ENCODE measurements at places on chromosomes 2 and 18.

DNA sequence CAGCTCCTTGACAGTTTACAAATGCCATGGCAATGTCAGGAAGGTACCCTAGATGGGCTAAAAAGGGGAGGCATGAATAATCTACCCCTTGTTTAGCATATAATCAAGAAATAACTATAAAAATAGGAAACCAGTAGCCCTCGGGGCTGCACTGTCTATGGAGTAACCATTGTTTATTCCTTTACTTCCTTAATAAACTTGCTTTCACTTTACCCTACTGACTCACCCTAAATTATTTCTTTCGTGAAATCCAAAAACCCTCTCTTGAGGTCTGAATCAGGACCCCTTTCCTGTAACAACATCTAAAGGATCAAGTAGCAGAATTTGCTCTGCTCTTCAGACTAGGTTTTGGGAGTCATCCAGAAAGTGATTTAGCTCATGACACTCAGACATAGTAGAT lies 43.7 kb downstream of the CD8B2 start:
- DNase-seq = no peak

- DNase-seq = no peak
Observed at GRCh38 chr18:66226782-66227181, 377.1 kb downstream of the CDH19 start.

GRCh38 chr18:37305066-37305465 lies 260.5 kb downstream of the CELF4 start:
- no peak for DNase-seq

- no peak for DNase-seq
Observed at GRCh38 chr2:84238907-84239306, 220.2 kb downstream of the SUCLG1 start.

DNA sequence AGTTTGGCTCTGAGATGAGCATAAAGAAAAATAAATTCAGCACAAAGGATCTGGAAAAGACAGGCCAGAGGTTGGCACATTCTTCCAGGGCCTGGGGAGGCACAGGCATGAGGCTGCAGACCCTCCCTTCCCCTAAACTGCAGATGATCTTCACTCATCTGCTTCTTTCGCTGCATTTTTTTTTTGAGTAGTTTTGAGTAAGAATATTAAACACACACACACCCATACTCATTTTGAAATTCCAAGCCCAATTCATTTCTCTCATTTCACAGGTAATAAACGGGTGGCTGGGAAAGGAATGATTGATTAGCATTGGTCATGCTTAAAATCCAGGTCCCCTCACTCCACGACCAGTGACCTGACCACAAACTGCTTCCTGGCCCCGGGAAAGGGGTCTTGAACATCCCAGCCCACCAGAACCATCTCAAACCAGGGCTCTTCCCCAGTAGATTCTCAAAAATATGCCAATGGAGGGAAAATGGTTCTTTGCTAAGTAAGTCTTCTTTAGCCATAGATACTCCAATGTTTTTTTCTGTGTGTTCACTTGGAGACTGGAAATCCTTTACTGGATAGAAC lies 219.6 kb downstream of the ANAPC1 start:
- DNase-seq = no peak

- DNase-seq = peak; percentile 86
Observed at GRCh38 chr2:222939208-222939856, 78.5 kb downstream of the ACSL3 start.

GRCh38 chr2:229524799-229525198 lies 189.6 kb downstream of the DNER start:
- no peak for DNase-seq

DNA sequence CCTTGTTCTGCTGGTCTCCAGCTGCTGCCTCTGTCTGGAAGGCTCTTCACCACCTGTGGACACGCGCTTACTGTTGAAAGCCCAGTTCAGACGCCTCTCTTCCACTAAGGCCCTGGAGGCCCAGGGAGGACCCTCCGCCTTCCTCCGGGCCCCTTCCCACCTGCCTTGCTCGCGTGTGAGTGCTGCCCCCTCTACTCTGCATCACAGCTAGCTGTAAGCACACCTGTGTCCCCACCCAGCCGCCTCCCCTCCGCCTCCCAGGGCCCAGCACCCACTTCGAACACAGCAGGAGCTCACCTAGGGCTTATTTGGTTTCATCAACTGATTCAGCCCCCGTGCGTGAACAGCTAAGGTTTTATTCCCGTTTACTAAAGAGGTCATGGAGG lies 49.7 kb downstream of the KCNF1 start:
- DNase-seq = no peak

DNA sequence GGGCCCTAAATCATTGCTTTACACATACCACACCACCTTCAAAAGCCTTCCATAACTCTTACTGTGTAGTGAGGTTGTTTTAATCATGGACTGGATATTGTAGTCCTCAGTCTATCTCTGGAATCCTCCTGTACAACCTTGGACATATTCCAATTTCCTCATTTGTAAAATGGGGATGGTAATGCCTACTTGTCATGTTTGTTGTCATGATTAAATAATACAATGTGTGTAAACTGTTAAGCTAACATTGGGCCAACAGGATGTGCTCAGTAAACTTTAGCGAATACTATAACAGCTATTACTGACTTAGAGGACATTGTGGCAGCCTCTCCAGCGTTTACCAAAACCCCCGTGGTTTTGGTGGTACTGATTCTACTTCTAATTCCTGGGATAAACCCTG lies 74.7 kb upstream of the PTPRM start:
- DNase-seq = no peak

GRCh38 chr2:233882353-233882752 lies 14.2 kb upstream of the MSL3B start:
- no peak for DNase-seq

DNA sequence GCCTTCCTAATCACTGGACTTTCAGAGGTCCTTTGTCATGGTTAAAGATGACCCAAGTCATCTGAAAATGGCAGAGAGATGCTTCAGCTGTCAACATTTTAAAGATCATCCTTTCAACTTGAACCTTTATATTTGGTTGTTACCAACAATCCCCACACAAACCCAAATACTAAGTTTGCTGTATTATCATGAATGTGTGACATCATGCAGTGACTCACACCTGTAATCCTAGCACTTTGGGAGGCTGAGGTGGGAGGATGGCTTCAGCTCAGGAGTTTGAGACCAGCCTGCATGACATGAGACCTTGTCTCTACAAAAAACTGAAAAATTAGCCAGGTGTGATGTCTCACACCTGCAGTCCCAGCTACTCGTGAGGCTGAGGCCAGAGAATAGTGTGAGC lies 55.2 kb upstream of the NRP2 start:
- no peak for DNase-seq

DNA sequence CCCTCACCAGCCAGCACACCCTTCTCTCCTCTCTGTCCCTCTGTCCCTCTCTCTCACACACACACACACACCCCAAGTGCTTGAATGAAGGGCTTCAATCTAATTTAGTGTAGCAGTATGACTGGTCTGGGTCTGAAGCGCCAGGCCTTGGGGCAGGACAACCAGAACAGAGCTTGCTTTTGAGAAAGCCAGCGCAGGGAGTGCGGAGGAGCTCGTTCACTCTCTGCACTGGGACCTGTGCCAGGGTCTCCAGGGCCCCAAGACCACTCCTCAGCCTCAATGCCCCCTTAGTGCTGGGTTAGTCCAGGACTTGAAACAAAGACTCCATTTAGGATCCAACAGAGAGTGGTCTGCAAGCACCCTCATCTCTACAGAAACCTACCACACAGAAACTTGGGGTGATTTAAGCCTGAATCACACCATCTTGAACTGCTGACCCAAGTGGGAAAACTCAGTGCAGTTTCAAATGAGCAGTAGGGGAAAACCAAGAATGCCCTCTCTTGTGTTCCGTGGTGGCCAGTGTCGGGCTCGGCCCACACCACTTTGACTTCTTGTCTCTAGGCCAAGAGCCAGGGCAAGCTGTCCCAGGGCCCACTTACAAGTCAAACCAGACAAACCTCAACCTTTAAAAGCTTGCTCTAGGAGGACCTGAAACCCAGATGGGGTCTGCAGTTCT lies 66.6 kb upstream of the WIPF1 start:
- no peak for DNase-seq

GRCh38 chr2:230928701-230929380 lies 3.8 kb upstream of the GPR55 start:
- DNase-seq = no peak

- DNase-seq = no peak
Observed at GRCh38 chr2:54092940-54093339, 22.5 kb upstream of the ACYP2 start.

DNA sequence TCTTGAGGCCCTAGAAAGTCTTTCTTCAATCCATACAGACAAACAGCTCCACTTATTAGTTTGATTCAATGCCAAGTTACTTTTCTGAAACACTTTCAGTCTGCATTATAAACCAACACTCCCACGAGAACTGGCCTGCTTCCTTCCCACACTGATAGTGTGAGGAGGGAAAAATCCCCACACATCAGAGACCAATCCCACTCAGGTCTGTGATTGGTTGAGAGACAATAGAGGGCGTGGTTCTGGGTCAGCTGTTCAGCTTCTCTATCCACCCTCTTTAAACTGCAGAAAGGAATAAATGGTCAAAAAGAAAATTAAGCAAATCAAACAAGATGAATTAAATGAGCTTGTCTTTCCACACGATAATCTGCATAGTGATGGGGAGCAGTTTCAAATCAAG lies 152.5 kb downstream of the NRP2 start:
- DNase-seq = no peak

DNA sequence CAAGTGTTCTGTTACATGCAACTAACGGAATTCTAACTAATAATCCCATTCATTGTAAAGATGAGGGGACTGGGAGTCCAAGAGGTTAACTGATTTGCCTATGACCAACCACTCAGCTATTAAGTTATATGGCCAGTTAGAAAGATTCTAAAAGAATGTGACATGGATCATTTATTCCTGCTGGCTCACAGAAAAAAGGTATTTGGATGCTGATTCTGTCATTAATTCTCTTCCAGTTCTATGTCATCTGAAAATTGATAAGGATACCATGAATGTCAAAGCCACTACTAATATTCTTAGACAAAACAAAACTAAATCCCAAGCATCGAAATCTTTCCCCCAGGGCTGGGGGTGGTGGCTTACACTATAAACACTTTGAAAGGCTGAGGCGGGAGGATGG lies 41.2 kb upstream of the GORASP2 start:
- DNase-seq = no peak

GRCh38 chr18:24262087-24262486 lies 123.2 kb downstream of the CABYR start:
- DNase-seq = no peak

- no peak for DNase-seq
Observed at GRCh38 chr18:26650310-26651268, 102.2 kb upstream of the KCTD1 start.

DNA sequence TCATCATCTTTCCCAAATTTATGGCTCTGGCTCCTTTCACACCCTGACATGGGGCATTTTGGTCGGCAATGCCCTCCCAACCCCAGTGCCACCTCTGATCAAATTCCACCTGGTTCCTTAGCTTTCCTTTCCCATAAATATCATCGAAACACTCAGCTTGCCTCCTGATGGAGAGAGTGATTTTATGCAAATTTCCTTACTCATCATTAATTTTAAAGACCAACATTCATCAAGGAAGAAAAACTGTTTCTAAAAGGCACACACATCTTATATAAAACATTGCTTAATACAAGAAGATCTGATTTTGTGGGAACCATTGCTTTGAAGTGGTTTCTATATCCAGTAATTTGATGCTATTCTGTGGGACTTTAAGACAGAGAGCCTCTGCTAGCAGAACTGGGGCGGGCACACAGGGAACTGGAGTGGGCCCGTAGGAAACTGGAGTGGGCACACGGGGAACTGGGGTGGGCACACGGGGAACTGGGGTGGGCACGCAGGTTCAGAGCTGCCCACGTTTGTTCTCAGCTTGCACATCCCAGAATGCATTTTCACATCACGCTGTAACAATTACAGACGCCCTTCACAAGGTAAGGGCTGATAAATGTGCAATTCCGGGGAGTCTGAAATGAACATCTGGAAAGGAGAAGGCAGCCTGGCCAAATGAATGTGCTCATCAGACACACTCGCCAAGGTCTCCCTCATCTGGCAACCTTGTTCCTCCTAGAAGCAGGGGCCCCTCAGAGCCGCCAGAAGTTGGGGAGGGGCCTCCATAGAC lies 174.2 kb downstream of the RTP5 start:
- no peak for DNase-seq

DNA sequence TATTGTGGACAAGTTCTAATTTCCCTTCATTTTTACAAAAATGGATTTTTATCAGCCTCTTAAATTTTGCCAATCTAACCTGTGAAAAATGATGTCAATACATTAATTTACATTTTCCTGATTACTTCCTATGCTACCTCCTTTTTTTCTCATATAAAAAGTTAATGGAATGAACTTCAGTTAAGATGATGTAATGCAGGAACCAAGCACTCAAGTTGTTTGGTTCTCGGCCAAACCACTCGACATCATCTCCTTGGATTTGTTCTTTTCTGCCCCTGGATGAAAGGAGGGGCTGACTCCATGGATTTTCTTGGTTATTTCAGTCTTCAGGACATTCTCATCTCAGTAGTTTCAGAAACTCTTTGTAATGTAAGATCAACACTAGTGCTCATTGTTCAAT lies 253.1 kb upstream of the NXPH2 start:
- DNase-seq = no peak

GRCh38 chr2:233267516-233268245 lies 16.2 kb downstream of the ATG16L1 start:
- peak; percentile 37 for DNase-seq

Data from KBM-7 (cell line).